ENCODE measurements at places on chromosomes 13 and 19.

DNA sequence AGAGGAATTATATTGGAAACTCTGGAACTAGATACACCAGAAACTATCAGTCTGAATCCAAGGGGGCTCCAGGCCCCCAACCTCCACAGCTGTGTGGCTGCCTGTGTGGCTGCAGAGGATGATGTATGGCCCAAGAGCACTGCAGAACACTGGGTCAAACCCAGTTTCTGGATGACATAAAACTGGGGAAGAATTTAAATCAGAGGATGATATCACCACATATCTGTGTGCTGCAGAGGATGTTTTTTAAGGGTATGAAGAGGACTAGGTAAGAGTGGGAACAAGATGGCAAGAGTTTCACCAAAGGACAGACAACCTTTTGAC is 226.4 kb downstream of the SUCLA2 start:
- no peak for DNase-seq

DNA sequence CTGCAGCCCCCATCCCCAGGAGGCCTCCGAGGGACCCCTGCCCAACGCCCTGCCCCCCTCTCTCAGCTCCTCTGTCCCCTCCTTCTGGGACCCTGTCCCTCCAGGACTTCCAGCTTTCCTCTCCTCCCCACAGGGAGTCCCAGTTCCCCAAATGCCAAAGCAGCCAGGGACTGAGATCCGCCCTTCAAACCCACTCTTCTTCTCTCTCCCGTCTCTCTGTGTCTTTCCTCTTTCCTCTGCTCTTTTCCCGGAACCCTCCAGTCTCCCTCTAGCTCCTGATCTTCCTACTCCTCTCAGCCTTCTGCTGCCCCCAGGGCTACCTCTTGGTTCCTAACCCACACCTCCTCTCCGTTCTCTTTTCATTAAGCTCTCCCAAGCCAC is 377 bp downstream of the CA11 start:
- DNase-seq, result no peak

DNA sequence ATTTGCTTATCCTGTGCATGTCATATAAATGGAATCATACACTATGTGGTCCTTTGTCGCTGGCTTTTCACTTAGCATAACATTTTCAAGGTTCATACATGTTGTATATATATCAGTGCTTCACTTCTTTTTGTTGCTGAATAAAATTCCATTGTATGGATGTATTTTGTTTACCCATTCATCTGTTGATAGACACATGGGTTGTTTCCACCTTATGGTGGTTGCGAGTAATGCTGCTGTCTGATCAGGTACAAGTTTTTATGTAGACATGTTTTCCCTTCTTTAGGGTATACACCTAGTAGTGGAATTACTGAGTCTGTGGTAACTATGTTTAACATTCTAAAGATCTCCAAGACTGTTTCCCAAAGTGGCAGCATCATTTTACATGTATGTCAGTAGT is 102.5 kb downstream of the RNF17 start:
- DNase-seq, result no peak

DNA sequence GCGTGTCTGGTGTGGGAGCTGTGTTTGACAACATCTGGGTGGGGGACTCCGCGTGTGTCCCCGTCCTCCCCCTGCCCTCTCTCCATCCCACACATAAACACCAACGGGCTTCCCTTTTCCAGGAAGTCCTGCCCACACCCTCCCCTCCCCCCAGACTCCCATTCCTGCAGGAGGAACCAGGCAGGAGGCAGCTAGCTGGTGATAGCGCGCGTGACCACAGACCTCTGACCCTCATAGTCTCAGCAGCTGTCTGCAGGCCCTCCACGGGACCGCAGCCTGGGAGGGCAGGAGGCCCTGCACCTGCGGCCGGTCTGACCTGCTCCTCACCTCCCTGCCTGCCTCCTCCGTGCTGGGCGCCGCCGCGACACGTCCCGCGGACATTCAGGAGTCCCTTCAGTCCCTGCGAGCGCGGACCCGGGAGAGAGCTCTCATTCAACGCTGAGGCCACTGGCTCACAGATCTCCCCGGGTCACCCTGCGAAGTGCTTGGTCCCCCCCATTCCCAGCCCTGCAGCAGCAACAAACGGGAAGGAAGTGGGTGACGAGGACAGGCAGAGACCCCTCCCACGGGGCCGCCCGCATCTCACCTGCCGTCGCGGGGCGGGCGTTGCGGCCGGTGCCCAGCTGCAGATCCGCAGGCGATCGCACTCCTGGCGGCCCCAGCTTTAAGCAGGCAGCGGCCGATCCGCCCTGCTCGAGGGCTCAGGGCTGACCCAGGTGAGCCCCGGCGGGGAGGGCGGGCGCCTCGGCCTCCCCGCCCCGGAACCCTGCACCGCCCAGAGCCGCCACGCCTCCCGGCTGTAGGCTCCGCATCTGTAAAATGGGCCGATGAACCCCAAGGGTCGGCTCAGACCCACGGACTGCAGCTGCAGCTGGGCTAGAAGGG is 1.1 kb upstream of the ACP5 start:
- DNase-seq, result no peak

DNA sequence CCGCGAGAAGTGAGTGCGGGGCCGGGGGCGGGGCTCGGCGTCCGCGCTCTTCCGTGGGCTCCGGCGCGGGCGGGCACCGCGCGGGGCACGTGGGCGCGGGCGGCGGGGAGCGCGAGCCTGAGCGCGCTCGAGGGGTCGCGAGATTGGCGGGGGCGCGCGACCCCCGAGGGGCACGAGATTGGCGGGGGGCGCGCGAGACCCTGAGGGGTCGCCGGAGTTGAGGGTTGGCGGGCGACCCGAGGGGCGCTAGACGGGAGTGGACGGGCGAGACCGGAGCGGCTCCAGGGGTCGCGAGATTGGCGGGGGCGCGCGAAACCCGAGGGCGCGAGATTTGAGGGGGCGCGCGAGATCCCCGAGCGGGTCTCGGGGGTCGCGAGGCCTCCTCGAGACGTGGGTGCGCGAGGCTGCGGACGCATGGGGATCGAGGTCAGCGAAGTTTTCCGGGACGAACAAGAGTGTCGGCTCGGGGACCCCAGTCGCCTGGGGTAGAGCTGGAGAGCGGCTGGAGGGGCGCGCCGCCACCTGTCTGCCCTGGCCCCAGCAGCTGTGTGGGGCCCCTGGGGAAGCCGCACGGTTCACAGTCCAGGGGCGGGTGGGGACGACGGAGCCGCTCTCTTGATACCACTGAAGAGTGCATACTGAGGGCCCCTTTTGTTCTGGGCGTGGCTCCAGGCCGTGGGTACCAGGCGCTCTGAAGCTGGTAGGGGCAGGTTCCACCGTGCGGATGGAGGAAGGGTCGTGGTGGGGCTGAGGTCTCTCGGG is 682 bp downstream of the SSBP4 start:
- DNase-seq, result no peak

- DNase-seq, result no peak
These were observed 43.9 kb downstream of the CELF5 start for GRCh38 chr19:3268326-3268725.

GRCh38 chr19:1847684-1848398 is 442 bp downstream of the REXO1 start:
- DNase-seq, result no peak

GRCh38 chr13:50303963-50304721 is 288.9 kb downstream of the KCNRG start:
- DNase-seq, result no peak

GRCh38 chr13:113747291-113747833 is 11.7 kb upstream of the TMEM255B start:
- no peak for DNase-seq

GRCh38 chr13:75769141-75769905 is 133.2 kb downstream of the LMO7 start:
- no peak for DNase-seq

- DNase-seq, result no peak
These were observed 137.8 kb upstream of the TSC22D1 start for GRCh38 chr13:44713788-44714469.

- DNase-seq, result no peak
These were observed 2.0 kb downstream of the MAST3 start for GRCh38 chr19:18099623-18099995.

DNA sequence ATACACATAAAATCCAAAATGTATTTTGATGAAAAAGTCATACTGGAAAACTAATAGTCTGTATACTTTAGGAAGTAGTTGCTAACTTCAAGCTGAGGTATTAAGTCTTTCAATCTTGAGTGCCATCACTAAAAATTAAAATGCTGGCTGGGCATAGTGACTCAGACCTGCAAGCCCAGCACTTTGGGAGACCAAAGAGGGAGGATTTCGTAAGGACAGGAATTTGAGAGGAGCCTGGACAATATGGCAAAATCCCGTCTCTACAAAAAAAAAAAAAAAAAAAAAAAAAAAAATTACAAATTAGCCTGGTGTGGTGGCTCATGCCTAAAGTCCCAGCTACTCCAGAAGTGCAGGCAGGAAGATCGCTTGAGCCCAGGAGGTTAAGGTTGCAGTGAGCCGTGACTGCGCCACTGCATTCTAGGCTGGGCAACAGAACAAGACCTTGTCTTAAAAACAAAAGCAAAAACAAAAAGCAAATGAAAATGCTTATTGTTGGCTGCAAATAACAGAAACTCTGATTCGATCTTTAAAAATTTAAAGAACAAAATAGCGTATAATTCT is 1994.2 kb upstream of the PCDH20 start:
- DNase-seq, result no peak

DNA sequence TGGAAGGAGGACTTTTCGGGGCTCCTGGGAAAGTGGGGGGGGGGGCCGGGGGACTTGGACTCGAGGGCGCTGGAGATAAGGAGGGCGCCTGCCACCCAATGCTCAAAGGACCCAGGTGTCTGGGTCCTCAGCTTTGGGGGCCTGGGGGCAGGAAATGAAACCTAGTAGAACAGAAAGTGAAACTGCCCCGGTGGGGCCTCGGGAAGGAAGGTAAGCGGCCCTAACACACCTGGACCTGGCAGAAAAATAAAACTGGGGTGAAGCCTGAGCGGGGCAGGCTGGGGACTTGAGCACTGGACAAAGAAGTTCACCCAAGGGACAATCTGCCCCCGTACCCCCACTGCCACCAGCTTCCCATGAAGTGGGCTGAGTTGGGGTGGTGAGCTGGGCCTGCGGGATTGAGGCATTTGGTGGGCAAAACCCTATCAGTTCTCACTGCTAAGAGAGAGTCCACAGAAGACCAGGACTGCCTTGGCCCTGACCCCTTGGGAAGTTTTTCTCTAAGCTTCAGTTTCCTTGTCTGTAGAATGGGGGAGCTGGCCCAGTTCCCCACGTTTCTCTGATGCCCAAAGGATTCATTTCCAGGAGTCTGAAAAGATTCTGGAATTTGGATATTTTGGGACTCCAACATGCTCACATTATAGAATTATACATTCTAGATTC is 2.3 kb downstream of the PRKD2 start:
- DNase-seq, result no peak

- no peak for DNase-seq
These were observed 225.6 kb upstream of the OBI1 start for GRCh38 chr13:78884571-78884970.

- no peak for DNase-seq
These were observed 865 bp downstream of the ZNF382 start for GRCh38 chr19:36605877-36606478.

DNA sequence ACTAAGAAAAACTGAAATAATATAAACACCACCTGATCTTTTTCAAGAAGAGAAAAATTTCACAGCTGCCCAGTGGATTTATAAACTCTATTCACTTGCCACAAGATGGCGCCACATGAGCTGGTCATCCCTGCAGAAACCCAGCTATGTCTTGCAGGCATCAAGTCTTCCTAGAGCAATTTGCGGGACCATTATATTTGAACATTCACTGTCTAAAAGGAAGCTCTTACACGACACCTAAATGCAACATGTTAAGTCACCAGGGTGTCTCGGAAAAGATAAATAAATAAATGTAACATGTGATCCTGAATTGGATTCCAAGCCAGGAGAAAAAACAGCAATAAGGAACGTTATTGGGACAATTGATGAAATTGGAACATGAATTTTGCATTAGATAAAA is 20.3 kb upstream of the AKT2 start:
- DNase-seq, result peak; percentile 100

DNA sequence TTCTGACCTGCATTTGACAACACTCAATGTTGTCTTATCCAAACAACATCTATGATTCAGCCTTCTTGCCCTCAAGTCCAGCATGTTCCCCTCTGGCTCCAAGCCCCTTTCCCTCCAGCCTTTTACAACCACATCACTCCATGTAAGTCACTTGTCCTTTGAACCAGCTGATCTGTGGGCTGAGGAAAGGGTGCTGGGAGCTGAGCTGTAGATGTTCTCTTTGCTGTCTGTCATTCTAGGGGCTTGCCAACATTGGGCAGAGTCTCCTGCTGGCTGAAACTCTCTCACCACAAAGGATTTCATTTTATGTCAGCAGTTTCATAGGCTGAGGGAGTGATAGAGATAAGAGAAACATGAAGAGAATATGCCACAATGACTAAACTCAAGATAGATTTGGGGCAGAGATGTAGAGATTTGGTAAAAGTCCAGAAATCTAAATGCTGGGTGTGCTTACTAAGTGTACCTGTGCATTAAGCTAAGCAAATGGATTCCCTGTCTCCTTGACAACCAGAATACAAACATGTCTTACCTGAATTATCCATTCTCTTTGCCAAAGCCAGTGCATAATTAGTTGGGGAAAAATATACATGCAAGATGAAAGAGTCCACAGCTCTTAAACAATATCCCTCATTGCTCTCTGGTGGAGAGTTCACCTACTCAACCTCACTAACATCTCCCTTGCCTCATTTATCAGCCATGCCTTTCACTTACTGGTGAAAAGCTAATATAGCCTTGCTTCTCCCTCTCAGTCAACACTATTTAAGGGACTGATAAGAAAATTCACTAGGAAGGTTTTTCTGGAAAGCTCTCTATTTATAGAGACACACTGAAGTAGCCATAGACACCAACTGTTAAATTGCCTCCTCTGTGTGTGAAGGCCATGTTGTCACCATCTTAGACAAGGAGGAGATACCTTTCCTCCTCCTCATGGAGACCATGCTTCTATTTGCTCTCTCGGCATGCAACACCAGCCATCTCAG is 175.5 kb upstream of the SERP2 start:
- DNase-seq, result no peak

DNA sequence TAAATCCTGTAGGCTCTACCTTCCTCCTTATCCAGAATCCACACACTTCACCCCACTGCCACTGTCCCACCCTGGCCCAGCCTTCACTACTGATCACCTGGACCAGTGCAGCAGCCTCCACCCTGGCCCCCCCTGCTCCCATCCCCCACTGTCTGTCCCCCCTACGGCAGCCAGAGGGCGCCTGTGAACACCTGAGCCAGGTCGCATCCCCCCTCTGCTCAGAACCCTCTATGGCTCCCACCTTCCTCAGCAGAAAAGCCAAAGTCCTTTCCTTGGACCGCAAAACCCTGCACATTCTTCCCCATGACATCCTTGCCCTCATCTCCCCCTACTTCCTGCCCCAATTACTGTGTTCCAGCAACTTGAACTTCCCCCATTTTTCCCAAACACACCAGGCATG is 20.6 kb downstream of the ELAVL3 start:
- DNase-seq, result no peak

DNA sequence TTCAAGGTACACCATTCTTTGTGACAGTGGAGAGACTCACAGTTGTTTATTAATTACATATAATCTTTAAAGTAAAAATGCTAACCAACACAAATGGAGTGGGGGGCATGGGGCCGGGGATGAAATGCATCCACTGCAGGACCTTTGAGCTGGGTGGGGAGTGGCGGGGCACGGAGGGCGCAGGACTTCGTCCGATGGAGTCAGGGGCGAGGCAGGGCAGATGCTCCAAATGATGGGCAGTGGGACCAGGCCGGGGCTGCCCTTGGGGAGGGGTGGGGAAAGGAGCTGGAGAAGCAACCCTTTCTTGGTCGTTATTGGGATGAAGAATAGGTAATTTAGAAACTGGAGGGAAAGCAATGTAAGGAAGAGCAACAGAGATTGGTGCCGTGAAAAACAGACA is 220.0 kb downstream of the TEX29 start:
- no peak for DNase-seq

GRCh38 chr19:11693505-11694499 is 44.9 kb downstream of the ZNF823 start:
- DNase-seq, result no peak

GRCh38 chr13:106029676-106030290 is 505.7 kb downstream of the EFNB2 start:
- DNase-seq, result no peak
